ENCODE measurements at places on chromosomes 1 and 21.

DNA sequence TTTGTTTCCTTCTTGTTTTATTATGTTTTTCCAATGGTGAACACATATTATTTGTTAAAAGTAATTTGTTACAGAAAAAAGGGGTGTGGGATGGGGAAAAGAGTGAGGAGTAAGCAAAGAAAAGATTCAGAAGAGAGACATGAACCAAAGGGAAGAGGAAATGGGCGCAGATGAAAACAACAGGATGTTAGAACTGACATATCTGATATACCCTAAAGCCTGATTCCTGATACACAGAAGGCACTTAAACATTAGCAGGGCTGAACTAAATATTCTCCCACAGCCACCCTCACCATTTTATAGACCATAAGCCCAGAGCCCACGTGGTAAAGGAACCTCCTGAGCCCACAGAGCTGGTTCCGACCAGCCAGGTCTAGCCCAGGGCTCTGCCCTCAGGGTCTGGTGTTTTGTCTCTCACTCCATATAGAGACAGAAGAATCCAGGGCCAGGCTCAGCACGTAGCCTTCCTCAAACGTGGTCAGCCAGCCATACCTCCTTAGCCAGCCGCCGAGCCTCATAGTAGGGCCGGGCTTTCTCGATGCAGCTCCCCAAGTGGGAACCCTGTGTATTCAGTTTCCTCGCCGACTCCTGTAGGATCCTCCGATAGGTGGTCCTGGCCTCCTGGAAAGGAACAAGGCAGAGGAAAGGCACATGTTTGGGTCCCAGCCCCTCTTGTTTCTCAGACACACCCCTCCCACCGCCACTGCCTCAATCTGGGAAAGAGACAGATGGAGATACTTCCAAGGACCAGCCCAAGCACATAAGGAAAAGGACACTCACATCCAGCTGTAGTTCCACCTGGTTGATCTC, 9.5 kb downstream of the SH3BP5L start:
- no peak for DNase-seq

DNA sequence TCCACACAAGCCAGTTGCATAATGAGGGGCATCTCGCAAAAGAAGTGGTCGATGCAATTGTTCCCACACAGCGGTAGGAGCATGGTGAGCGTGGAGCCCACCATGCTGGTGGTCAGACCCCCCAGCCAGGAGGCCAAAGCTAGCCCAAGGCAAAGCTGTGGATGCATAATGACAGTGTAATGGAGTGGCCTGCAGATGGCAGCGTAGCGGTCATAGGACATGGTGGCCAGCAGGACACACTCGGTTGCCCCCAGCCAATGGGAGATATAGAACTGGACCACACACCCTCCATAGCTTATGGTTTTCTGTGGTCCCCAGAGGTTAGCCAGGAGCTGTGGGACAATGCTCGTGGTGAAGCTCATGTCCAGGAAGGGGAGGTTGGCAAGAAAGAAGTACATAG, 4.3 kb downstream of the OR2C3 start:
- no peak for DNase-seq

- peak; percentile 29 for DNase-seq
Measured at GRCh38 chr1:48947761-48948537, 171.3 kb upstream of the BEND5 start.

GRCh38 chr1:151371370-151372057, 991 bp downstream of the SELENBP1 start:
- DNase-seq, result peak; percentile 28

GRCh38 chr1:44154049-44154448, 12.6 kb upstream of the KLF18 start:
- no peak for DNase-seq

- no peak for DNase-seq
Measured at GRCh38 chr21:16590186-16590585, 860.4 kb downstream of the USP25 start.

GRCh38 chr1:1462318-1462966, 9.1 kb upstream of the ATAD3B start:
- no peak for DNase-seq

DNA sequence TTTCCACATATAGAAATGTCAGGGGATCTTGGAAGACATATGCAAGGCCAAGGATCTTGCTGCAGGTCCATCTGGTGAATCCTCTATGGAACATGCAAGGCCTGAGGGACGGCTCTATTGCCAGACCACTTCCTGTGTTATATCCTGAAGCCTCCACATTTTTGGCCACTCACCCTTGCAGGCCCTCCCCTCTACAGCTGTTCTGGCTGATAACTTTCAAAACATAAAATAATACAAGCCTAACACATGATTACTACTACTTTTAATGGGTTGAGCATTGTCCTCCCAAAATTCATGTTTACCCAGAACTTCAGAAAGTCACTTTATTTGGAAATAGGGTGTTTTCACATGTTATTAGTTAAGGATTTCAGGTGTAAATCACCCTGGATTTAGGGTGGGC, 18.5 kb upstream of the LYPLAL1 start:
- no peak for DNase-seq

DNA sequence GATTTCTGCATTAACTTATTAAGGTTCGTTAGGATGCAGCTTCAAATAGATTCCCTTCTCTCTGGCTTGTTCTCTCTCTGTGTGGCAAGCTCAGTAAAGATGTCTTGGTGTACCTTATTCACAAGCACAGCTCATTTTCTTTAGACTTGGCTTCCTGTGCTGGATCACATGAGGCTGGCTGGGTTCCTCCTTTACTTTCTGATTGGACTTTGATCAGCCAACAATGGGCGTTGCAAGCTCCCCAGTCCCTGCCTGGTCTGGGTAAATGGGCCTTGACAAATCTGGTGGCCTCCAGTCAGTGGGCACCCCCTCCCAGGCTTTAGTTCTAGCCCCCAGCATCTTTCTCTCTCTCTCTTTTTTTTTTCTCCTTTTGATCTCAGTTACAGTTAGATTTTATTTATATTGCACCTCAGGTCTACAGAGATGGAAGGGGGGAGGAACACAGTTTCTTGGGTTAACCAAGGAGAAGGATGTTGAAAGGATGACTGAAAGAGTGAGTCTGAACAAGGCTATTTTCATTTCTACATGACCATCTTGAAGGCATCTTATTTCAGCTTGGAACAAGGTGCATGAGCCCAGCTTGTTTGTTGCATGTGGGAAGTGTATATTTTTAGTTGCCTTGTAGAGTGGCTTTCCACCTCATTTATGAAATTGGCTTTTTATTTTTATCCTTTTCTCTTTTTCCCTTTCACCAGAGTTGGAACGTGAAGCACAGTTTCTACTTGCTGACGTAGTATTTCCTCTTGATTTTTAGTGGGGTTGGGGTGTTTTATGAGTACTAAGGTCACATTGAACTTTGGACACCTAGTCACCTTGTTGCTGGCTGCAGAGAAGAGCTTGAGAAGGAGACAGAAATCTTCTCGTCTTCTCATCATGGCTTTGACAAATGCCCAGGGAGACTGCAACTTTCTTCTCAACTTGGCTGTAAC, 77.1 kb downstream of the PBX1 start:
- DNase-seq, result peak; percentile 32

All from anterior cingulate cortex (tissue), 58 donors.